Adrenal gland (tissue), 19 donors: ENCODE measurements at places on chromosomes 3 and 15. TPM values are rescaled to one million over a fixed set of nuclear protein-coding genes. Genes with fewer than 3 reads are reported as not detected.

- DNase-seq = no peak
- H3K27me3 ChIP-seq = no peaks in the 10 kb centered on the region
- H3K27ac ChIP-seq = no peak overlapping the region
- no peaks in the 10 kb centered on the region for H3K36me3 ChIP-seq
Measured at GRCh38 chr3:122006267-122006666, 15.8 kb downstream of the ILDR1 start.

- no peaks in the 10 kb centered on the region for H3K27me3 ChIP-seq
- H3K4me1 ChIP-seq = no peaks in the 10 kb centered on the region
- no peak overlapping the region for H3K4me3 ChIP-seq
- H3K27ac ChIP-seq = no peak overlapping the region
- H3K36me3 ChIP-seq = no peaks in the 10 kb centered on the region
Measured at GRCh38 chr3:133459400-133459799, 59.5 kb downstream of the BFSP2 start.

Gene DUOXA1
- 0.81 TPM for polyA plus RNA-seq

Gene CYP8B1
- not detected for polyA plus RNA-seq

DNA sequence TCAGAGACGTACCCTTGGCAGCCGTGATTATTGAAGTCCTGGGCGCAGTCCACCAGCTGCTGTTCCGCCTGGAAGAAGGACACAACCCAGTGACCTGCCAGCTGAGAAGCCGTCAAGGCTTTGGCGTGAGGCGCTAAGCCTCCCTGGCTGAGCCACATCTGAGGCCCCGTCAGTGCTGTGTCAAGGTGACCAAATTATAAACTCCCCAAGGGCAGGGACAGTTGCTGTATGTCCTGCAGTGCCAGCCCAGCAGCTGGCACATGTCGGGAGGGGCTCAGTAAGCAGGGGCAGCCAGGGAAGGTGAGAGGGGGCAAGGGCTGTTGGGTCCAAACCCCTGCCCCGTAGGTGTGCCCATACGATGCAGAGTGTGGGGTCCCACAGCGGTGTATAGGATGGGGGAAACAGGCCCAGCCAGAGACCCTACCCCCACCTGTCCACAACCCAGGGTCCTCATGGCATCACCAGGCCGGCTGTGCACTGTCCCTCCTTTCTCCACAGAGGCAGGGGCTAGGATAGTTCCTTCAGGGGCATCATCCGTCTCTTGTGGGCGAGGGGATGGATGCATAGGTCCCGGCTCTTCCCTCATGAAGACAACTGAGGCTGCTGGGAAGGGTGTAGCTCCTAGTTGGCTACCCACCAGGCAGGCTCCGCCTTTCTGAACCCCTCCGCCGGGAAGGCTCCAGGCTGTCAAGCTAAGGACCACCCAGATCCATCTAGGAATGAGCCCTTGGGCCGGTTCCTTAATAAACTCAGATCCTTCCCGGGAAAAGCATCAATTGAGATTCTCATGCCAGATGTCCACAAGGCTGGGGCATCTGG is 13.2 kb downstream of the CTSH start:
- peaks cover 25% of the 10 kb centered on the region for H3K4me1 ChIP-seq
- peak overlapping the region; percentile 93 for H3K27ac ChIP-seq
- no peak overlapping the region for H3K4me3 ChIP-seq

Gene SMCO1
- not detected for polyA plus RNA-seq
